ENCODE measurements at places on chromosomes 2 and 18.

GRCh38 chr2:148524519-148524919 lies 120.0 kb upstream of the EPC2 start:
- peak; percentile 36 for DNase-seq

GRCh38 chr2:71976685-71977084 lies 171.0 kb downstream of the CYP26B1 start:
- no peak for DNase-seq

- no peak for DNase-seq
Measured at GRCh38 chr18:30522288-30522929, 520.1 kb downstream of the DSC3 start.

DNA sequence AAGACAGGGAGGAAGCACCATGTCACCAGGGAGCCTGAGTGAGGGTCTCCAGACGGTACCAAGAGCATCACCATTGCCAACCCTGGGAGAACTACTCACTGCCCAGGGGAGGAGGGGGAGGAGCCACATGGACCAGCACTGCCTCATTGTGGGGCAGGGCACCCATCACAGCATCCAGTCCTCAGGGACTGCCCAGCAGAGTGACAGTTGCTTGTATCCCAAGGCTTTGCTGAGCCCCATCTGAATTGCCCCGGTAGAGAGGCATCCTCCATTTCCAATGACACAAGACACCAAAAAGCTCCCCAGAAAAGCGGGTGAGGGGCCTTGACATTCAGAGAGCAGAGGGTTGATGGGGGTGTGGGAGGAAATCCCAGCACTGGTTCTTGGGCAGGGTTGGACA lies 6.8 kb upstream of the CIB4 start:
- DNase-seq: no peak

- peak; percentile 46 for DNase-seq
Measured at GRCh38 chr2:55418512-55419232, 984 bp downstream of the CCDC88A start.

GRCh38 chr2:7348761-7349160 lies 431.5 kb downstream of the RNF144A start:
- no peak for DNase-seq

DNA sequence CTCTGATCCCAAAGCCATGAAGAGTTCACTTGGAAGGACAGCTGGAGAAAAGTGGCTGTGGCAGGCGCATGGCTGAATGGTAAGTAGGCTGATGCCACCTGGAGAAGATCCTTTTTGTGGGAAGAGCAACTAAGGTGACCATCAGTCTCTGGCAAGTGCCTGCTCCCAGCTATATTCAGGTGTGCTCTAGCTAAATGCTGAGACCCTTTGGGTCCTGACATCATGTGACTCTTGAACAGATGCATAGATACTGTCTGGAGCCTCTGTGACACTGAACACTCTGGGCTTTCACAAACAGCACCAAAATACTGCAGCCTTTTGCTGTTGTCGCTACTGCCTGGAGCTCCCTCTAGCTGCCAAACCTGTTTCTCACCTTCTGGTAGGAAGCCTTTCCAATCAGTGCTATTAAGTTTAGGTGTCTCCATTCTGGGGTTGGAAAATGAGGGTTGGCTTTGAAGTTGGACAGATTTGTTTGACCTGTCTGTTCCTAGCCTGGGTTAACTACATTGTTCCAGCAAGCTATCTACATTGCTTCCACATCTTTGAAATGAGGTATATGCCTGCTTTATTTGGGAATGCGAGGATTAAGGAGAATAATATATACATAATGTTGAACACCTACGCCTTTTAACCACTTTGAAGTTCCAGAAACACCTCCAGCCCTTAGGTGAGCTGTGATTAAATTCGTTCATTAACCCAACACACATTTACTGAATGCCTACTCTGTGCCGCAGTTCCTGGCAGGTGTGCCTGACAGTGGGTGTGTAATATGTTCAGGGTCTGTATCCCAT lies 3.1 kb downstream of the EGR4 start:
- peak; percentile 67 for DNase-seq

GRCh38 chr2:172081221-172082022 lies 3.9 kb upstream of the DLX1 start:
- no peak for DNase-seq

GRCh38 chr2:222900354-222900753 lies 39.5 kb downstream of the ACSL3 start:
- no peak for DNase-seq

- no peak for DNase-seq
Measured at GRCh38 chr2:230974096-230974913, 21.6 kb upstream of the SPATA3 start.

DNA sequence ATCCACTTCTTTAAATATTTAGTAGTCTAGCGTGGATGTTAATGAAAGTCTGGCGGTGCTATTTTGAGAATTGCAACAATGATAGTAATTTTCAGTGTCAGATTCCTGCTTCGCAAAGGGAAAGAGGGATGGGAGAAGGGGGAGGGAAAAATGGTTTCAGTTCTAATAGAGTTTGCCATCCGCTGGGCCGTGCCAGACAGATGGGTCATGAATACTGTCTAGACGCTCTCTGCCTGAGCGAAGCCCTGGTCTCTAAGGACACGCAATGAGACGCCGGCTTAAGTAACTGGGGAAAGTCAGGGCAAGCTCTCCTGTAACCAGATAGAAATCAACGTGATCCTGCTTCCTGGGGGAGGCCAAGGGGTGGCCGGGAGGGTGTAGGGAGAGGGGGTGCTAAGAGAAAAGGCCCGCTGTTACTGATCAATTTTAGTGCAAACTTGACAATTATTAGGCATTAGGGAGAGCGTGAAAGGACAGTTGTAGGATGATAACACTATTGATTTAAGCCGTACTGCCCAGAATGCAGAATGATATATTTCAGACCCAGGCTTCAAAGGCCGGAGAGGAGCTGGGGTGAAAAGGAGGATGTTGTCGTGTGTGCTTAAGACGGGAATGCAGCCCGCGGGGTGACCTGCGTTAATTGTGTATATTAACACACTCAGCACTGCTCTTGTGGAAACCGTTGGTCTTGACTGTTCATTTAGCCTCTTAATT lies 229.2 kb downstream of the LDLRAD4 start:
- DNase-seq: no peak

DNA sequence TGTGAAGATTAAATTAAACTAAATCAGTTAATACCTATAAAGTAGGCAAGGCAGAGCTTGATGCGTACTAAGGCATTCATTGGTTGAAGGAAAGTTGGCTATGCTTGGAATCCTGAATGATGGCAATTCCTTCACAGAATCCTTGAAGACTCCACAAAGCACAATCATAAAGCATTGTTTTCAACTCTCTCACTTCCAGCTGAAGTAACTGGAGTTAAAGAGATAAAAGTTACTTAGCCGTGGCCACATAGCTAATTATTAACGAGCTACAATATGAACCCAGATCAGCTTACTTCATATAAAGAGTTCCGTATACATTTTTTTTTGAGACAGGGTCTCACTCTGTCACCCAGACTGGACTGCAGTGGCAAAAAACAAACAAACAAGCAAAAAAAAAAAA lies 483.9 kb upstream of the DDX18 start:
- no peak for DNase-seq

- DNase-seq: peak; percentile 63
Measured at GRCh38 chr2:238569507-238570195, 142.9 kb downstream of the ASB1 start.

DNA sequence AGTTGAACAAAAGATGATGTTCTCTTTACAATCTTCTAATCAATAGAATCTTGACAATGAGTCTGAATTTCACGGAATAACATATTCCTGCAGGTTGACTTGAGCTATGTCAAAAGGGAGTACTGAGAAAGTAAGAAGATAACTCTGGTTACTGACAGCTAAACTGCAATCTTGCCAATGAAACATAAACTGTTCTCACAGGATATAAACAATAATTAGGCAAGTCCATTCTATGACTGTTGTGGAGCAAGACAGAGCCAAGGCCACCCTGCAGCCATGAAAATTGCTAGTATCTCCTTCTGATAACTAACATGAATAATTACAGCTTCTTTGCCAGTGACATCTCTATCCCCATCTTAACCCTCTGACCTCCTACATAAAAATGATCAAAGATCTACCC lies 6.3 kb upstream of the RPRD1A start:
- no peak for DNase-seq

- DNase-seq: no peak
Measured at GRCh38 chr2:65045651-65046050, 10.6 kb upstream of the CEP68 start.

DNA sequence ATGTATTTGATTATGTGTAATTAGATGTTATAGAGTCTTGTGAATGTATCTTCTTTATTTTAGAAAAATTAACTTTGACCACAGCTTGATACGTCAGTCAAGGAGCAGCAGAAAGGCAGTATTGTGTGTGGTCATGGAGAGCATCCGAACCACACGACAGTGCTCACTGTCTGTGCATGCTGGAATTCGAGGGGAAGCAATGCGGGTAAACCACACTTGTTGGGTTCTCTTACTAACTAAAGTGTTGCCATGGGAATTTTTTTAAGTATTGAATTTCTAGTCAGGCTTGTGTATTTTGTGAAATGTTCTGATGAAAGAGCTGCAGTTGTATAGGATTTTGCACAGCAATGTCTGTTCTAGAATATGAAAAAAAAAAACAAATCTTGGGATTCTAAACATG lies 4.8 kb downstream of the PJVK start:
- DNase-seq: no peak

DNA sequence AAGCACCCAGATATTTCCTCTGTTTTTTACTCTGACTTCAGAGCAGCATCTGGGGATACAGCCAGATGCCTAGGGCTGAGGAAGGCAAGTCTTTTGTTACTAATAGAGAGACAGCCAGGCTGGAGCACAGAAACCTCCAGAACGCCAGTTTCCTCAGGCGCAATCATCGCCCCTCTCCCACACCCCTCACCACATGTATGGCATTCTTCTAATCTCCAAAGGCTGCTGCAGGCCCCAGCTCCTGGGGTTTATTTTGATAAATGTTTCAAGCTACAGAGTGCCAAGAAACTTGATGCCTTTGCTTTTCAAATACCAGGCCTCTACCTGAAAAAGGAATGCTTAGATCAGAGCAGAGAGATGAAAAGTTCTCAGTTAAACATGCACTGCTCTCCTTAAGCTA lies 283.6 kb downstream of the RBM43 start:
- no peak for DNase-seq

- DNase-seq: no peak
Measured at GRCh38 chr18:46429649-46430224, 227.3 kb downstream of the LOXHD1 start.

DNA sequence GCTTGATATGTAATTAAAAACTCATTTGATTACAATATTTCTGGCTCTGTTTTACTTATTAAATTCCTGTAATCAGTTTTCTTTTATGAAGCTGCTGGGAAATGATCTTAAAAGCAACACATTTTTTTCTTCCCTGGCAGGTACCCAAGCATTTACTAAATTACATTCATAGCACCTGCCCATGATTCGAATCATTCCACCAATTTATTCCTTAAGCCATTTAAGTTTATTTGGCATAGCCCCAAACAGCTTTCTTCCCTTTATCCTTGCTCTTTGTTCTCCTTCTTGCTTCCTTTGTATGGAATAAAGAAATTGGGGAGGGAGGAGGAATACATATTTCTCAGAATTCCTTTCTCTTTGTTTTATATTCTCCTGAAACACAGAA lies 241.3 kb downstream of the AGPS start:
- no peak for DNase-seq

GRCh38 chr2:105621038-105621437 lies 123.7 kb upstream of the NCK2 start:
- no peak for DNase-seq

- no peak for DNase-seq
Measured at GRCh38 chr2:189203177-189203799, 23.7 kb upstream of the COL5A2 start.

GRCh38 chr18:74520096-74520833 lies 14.0 kb upstream of the CNDP1 start:
- DNase-seq: no peak

DNA sequence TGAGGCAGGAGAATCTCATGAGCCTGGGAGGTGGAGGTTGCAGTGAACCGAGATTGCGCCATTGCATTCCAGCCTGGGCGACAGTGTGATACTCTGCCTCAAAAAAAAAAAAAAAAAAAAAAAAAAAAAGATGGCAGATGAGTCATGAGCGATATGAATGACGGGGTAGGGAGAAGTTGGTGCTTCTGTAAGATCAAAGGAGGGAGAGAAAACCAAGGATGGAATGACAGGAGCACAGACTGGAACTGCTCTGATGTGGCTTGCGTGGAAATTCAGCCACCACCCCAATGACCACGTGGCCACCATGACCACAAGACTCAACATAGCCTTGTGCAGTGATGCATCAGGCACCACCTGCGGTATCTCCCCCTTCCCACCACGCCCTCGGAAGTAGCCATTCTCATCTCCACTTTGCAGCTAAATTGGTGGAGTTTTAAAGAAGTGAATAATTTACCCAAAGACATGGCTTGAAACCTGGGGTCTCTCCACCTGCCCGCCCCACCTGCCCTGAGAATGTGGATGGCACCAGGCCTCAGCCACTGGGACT lies 96.0 kb downstream of the ACKR3 start:
- peak; percentile 16 for DNase-seq

DNA sequence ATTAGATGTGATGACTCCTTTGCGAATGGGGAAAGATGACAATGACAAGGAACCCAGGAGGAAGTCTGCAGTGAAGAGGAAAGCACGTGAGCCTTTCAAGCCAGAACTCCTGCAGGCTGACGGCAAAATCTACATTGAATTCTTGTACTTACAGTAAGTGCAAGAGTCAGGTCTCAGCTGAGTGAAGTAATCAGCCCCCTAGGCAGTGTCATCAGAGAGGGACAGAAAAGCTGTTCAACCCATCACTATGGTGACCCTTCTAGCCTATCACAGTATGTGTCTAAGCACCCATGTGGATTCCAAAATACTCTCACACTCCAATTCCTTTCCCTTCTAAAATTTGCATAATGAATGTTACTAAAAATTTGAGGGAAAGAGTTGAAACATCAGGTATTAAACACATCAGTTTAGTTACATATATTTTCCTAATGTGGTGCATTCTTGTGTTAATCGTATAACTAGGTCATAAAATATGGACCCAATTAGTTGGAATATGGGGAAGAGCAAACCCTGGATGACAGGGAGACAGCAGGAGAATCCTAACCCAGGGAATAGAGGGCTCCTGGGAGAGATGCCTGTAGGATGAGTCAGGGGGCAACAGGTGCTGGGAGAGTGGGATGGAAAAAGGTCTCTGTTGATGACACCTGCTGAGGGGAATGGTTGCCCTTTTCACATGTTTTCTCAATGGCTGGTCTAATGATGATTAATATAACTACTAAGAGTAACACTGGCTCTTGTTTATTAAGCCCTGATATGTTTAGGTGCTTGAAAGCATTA lies 39.5 kb downstream of the VWC2L start:
- DNase-seq: no peak

DNA sequence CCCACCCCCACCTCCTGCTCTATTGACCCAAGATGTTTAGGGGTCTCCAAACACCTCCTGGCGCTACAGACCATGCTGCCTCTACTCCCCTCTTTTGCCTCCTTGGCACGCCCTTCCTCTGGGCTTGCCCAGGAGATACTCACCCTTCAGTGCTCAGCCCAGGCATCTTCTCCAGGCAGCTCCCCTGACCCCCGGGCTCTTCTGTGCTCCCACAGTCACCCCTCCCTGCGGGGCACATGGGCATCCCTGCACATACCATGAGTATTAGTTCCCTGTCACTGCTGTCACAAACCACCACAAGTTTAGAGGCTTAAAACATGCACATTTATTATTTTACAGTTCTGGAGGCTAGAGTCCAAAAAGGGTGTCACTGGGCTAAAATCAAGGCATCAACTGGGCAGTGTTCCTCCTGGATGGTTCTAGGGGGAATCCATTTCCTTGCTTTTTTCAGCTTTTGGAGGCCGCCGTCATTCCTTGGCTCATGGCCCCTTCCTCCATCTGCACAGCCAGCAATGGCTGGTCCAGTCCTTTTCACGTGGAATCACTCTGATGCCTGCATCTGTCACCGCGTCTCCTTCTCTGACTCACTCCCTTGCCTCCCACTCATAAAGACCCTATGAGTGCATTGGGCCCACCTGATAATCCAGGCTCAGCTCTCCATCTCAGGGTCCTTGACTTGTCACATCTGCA lies 230.4 kb upstream of the COPS8 start:
- no peak for DNase-seq
